ENCODE measurements at places on chromosomes 1 and 21. TPM values are rescaled to one million over a fixed set of nuclear protein-coding genes. Genes with fewer than 3 reads are reported as not detected.

GSTM3 gene
- 23.2 TPM for total RNA-seq

UBXN10 gene
- total RNA-seq: not detected

MASP2 gene
- not detected for total RNA-seq

ARHGEF16 gene
- total RNA-seq: 5.2 TPM

CCDC185 gene
- total RNA-seq: 0.03 TPM

TTC39A gene
- 2.9 TPM for total RNA-seq

RER1 gene
- 119 TPM for total RNA-seq

Measured in A549 treated with AZD2906 at 1 μM for 4 hours (cell line).